ENCODE measurements at places on chromosomes 7 and 10.

DNA sequence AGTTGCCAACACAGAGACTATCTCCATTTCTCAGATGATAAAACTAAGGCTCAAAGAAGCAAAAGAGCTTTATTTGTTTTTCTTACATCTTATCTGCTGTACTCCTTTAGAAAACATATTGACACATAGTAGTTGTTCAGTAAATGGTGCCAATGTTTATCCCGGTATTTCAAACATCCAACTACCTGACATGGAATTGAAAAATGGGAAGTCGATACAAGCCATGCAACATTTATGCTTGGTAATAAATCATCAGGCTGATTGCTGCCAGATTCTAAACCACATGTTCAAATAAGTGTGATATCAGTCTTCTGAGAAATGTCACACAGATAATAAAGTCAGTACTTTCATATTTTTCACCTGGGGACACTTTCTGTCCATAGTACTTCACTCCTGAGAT lies 65.8 kb upstream of the C10orf120 start:
- no peak for DNase-seq

DNA sequence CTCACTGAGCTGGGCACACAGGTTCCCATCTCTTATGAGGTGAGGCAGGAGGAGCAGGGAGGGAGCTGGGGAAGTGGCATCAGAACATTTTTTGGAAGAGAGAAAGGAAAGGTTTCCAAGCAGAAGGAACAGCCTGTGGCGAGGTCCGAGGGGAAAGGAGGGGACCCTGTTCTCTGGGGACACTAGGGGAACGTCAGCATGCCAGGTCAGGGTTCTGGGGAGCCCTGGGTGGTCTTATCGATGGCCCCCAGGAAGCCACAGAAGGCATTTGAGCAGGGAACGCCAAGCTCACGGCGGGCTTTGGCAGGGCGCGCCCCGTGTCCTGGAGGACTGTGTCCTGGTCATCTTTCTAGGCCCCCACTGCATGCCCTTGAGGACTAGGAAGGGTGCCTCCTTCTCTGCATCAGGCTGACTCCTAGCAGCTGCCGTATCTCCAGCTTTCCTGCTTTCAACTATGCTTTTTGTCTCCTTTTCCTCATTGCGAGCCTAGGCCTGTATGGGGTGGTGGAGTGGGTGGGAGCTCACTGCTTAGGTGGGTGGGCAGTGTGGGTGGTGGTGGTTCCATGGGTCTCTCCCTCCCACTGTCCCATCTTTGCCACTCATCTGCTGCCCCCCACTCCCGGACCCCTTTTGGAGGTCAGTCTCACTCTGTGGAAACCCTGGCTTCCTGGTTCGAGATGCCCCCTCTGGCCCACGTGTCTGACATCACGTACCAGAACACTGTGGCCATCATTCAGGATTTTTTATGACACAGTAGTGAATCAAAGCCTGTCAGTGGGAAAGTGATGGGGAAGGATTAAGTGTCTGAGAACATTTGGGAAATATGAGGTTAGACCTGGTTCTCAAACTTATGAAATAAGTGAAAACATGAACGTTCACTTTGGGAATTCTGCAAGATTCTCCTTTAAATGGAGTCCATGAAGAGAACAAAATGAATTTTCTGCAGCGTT lies 89.1 kb downstream of the CUX1 start:
- DNase-seq: no peak

GRCh38 chr7:129607471-129608120 lies 3.9 kb upstream of the NRF1 start:
- no peak for DNase-seq

GRCh38 chr7:87330942-87331341 lies 14.5 kb upstream of the CROT start:
- no peak for DNase-seq

DNA sequence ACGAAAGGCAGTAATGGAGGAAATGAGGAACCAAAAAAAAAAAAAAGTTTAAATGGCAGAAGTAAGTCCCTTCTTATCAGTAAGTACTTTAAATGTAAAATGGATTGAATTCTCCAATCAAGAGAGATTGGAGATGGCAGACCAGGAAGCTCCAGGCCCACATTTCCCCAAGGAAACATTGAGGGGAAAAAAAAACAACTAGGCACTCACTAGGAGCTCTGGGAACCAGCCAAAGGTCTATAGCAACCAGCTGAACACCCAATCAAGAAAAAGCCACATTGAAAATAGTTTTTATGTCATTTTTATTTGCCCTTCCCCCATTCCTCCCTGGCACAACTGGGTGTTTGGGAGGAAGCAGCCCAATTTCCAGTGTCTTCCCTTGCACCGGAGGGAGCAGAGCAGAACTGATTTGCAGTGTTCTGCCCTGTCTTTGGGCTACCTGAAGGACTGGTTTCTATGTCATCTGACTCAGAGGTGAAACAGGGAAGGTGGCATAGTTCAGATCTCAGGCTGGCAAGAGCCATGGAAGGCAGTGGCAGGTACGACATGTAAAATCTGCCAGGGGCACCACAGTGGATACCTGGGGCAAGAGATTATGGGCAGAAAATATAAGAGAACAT lies 121.9 kb downstream of the SMURF1 start:
- DNase-seq: no peak

- DNase-seq: no peak
Observed at GRCh38 chr10:63494951-63495350, 26.2 kb upstream of the REEP3 start.

- no peak for DNase-seq
Observed at GRCh38 chr10:76911184-76911583, 726.4 kb downstream of the KCNMA1 start.

DNA sequence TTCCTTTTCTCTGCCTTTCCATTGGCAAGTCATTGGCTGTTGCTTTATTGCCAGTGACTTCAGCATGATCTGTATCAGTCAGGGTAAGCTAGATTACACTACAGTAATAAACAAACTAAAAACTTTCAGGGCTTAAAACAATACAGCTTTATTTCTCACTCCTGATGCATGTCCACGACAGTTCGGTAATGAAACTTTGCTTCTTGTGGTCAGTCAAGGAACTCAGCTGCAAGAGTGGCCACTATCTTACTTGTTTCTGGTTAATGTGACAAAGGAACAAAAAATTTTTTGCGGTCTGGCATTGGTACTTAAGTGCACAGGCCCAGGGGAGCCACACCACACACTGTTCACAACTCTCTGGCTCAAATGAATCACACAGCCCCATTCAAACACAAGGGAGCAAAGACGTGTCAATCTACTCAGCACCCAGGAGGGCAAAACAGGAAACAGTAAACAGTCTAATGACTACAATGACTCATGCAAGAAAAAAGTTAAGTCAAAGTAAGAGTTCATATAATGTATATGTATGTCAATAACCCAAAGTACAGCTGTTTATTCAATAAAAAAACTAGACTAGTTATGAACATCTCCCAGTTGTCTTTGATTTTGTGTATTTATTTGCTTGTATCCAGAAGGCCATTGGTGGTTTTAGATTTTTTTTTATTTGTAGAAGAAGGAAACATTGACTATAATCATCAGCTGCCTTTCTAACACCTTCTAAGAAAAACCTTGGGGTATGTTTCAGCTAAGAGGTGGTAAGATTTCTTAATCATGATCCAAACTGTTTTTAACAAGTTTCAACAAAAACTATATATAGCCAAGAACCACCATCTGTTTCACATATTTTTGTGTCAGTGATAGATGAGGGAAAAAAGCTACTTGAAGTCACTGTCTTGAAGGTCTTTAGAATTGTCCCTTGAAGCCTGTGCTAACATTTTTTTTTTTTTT lies 134.4 kb upstream of the FAM3C start:
- no peak for DNase-seq

DNA sequence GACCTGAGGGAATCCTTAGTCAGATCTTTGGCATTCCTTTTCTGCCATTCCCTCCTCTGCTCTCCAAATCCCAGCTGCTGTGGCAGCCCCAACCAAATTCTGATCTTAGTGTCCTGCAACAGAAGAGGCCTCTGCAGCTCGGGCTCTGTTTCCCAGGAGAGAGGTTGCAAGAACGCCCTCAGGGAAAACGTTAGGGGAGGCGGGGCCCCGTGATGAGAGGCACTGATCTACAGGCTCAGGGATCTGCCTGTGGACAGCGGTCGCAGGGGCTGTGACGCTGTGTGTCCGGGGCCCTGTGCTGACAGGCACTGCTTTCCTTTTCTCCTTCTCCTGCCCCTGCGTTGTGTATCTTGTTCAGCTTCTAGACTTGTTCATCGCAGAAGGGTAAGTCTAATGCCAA lies 57.3 kb upstream of the DPYSL4 start:
- DNase-seq: no peak

GRCh38 chr7:121831351-121831750 lies 41.6 kb upstream of the PTPRZ1 start:
- DNase-seq: no peak

GRCh38 chr10:99507265-99507664 lies 25.5 kb upstream of the NKX2-3 start:
- no peak for DNase-seq

DNA sequence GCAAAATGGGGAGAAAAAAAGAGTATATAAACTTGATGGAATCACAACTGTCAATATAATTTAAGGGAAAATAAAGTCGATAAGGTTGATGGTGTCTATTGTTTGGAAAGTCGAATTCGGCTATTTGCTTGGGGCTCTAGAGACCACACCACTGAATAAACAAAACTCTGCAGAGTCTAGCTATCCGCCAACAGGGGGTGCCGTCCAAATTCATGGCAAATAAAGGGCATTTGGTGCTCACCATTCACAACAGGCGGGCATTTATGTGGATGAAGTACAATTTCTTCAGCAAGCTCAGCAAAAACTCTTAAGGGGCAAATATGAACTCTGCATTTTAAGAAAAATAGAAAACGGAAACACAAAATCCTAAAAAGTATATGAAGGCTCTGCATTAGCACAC lies 23.3 kb downstream of the CD36 start:
- DNase-seq: no peak

GRCh38 chr10:3876350-3876962 lies 91.4 kb upstream of the KLF6 start:
- no peak for DNase-seq

DNA sequence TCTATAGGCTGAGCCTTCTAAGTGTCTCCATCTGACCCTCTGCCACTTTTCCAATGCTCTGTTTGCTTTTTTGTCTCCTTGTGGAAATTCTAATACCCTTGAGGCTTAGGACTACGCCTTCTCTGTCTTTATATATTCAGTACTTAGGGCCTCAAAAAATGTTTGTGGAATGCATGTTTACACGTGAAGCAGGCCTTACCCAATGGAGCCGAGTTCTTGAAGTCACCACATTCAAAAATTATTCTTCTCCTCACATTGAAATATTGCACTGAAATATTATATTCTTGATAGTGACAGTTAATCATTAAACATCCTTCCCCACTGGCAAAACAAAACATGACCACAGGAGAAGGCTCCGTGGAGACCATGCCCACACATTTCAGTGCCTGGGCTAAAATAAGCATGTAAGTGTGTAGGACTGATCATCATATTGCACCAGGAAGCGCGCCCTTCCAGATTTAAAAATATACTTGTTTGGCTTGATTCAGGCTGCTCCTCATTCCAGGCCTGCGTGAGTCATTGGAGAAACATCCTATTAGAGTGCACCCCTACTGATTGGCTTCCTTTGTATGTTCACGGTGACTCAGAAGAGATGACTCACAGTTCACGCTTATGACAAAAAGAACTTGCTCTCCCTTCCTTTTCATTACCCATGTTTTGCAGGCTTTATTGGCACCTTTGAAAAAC lies 307.4 kb upstream of the AOAH start:
- peak; percentile 97 for DNase-seq

DNA sequence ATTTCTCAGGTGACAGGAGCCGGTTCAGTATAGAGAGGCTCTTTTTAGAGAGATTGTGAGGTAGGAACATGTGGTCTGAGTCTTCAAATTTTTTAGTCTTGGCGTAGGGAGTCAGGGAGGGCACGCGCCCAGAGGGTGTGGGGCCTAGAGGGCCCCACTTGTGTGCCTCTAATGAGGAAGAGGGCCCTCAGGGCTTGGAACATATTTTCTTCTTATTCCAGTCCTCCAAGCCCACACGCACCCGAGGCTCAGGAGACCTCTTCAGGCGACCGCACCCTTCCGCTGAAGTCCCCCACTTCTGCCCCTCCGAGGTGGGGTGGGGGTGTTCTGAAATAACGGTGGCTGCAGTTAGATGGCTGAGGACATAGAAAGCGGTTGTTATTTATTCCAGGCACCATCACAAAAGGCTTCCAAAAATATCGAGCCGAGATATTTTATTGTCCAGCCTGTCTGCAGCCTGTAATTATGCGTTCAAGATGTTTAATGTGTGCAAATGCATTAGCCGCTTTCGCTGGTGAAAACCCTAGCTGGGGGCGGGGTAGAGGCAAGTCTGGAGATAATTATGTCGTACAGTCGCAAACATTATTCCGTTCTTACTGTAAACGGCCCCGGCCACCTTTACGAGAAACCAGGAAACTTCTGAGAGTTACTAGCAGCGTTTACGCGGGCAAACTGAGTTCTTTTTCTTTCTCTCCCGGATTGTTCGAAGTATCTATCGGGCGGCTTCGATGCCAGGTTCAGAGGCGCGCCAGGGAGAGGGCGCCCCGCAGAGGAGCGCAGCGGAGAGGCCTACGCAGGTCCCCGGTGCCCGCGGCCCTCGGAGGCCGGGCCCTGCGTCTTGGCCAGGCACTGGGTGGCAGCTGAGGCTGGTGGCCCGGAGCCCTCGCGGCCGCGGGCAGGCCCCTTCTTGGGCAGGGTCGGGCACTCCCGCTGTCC lies 12.9 kb upstream of the HOXA13 start:
- DNase-seq: no peak

- no peak for DNase-seq
Observed at GRCh38 chr7:28530175-28530802, 118.0 kb downstream of the CREB5 start.

DNA sequence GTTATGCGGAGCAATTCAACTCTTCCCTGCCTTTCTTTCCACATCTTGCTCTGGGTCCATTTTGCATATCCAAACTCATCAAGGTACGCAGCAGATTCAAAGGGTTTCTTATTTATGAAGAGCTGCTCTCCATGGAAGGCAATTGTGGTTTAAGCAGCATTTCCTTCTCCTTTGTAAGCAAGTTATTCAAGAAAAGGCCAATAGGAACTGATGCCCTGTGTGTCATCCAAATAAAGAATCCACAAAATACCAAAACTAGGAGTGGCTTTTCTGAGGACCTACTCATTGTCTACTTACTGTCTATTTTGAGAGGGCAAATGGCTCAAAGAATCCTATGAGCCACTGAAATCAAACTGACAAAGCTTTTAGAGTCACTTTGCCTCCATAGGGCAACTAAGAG lies 253.1 kb downstream of the PTEN start:
- no peak for DNase-seq

- peak; percentile 94 for DNase-seq
Observed at GRCh38 chr10:76086761-76087639, 655.6 kb downstream of the LRMDA start.

DNA sequence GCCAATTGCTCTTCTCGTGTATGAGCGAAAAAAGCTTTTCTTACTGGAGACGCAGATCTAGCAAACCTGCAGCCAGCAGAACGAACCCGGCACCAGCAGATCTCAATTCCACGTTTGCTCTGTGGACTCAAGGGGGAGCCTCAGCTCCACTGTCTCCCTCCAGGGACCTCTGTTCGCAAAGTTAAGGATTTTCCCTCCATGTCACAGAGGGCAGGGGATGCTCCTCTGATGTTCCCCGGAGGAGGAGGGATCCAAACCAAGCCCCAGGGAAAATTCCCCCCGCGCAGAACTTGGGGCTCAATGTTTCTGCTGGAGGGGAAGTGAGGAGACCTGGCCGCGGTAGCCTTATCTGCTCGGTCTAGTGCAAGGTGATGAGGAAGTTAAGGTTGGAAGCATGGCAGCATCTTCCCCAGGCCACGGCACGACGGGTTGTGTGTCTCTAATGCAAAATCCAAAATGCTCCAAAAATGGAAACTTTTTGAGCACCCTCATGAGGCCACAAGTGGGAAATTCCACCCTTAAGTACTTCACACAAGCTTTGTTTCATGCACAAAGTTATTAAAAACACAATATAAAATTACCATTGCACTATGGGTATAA lies 9.0 kb downstream of the IQCE start:
- peak; percentile 69 for DNase-seq

- DNase-seq: peak; percentile 21
Observed at GRCh38 chr7:49805371-49806007, 32.1 kb downstream of the VWC2 start.

Measured in umbilical cord (tissue), 2 donors.